NCI-H2029 treated with DMSO at 0.1 percent for 48 hours (cell line): ENCODE measurements at places on chromosomes 5 and 9.

DNA sequence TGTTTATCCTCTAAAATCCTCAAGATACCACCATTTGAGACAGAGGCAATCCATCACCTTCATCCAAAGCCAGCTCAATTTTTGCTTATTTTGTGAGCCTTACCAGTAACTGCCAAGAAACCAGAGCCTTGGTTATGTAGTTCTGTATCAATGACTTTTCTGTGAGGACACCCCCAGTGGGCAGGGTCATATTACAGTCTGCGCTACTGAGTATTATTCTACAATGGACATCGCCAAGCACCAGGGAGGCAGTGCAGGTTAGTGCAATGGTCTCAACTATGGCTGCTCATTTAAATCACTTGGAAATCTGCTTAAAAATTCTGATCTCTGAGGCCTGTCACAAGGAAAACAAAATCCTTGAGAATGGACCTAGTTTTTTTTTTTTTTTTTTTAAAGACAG lies 90.5 kb upstream of the NIPAL4 start:
- no peak for DNase-seq

- no peak for DNase-seq
Measured at GRCh38 chr5:169202969-169203368, 98.0 kb downstream of the SLIT3 start.

GRCh38 chr9:19379697-19380046 lies 364 bp downstream of the RPS6 start:
- DNase-seq = no peak

GRCh38 chr5:106818552-106818951 lies 852.2 kb downstream of the EFNA5 start:
- DNase-seq = no peak

GRCh38 chr9:122372856-122373845 lies 2.3 kb downstream of the PTGS1 start:
- DNase-seq = no peak

DNA sequence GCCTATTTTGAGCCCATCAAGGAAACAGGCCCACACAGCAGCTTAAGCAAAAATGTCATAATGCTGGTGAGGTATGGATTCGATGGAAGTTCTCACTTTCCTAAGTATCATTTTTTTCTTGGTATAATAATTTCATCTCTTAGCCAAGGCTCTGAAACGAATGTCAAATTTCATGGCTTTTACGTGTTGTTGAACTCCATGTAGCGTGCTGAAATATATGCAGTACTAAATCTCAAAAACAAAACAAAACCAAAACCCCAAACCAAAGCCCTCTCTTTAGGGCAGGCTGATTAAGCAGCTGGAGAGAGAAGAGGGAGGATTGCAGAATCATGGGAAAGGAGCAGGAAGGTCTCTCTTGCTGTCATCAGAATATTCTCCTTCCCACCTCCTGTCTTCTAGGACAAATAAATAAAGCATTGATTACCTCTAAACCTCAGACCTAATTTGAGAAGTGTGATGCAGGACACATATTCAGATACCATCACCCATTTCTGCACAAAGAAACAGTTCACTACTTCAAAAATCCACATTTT lies 58.3 kb downstream of the TMEM174 start:
- no peak for DNase-seq

GRCh38 chr5:32089146-32090000 lies 84.7 kb downstream of the GOLPH3 start:
- no peak for DNase-seq

GRCh38 chr5:34666392-34667080 lies 10.4 kb downstream of the RAI14 start:
- DNase-seq = no peak

DNA sequence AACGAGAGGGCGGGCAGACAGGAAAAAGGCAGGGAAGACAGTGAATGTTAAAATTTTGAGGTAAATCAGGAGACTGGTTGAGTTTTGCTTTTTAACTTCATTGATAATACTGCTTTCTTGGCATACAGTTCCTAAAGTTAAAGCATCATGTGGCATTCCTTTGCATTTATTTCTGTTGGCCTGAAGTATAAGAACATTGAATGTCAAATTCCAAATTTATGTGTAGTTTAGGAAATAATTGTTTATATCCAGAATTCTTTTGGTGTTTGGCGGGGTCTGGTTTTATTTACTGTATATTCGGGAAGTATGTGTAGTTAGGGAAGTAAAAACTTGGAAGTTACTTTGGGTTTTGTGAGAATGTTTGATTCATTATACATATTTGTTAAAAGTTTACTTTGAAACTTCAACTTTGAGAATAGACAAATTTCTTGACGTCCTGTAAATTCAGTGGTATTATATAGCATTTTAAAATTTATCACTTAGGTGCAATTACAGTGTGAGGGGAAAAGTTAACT lies 83.2 kb downstream of the PTPDC1 start:
- DNase-seq = no peak

- DNase-seq = no peak
Measured at GRCh38 chr5:170611449-170612090, 107.8 kb downstream of the KCNIP1 start.

DNA sequence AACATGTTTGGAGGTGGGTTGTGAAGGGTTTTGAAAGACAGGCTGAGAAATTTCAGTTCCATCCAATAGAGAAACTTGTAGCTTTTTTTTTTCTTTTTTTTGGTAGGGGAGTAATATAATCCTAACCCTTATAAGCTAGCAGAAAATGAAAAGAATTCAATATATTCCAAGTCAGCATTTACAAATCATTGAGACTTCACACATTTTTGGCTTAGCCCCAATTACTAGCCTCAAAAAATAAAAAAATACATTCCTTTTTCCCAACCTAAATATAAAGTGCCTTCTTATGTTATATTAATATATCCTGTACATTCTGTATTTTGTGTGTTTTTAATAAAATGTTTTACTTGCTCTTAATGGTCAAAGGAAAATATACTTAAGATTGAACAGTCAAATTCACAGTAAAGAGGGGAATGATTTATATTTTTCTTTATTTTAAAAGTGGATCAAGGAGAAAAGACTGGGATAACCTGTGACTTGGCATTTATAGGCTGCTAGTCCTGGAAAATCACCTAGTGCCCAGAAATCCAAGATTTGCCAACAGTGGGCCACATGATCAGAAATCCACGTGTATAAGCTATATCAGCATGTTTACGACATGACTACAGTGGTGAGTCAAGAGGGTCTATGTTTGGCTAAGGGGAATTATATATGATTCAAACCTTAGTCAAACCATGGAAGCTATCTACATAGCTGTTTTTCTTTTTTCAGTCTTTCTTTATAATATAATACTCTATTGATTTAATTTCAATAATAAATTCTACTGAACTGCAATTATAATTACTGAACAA lies 14.5 kb downstream of the HACD4 start:
- no peak for DNase-seq

DNA sequence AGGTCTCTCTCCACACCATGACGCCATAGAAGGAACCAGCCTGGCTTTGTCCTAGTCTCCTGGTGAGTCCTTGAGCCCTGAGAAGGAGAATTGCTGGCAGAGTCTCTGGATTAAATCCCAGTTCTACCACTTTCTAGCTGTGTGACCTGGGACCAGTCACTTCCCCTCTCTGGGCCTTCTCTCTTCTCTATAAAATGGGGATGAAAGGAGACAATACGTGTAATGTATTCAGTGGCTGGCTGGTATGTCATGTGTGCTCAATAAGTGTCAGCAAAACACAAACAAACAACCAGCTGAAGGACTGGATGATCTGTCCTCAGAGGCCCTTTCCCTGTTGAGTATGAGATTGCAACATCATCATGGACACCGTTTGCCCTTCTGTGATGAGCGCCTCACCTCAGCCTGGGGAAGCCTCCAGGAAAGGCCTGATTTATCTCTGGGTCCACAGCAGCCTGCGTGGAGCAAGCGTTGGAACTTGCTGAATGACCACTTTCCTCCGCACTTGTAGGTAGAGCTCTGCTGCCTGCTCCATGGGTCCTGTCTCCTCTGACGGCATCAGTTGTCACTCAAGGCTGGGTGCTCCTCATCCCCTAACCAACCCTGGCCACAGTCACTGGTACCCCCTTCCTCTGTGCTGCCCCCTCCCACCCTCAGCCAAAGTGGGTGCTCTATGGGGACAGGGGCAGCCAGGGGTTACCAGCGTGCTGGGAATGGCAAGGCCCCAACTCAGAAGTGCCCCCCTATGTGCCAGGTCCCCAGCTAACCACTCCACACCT lies 3.6 kb upstream of the NR5A1 start:
- DNase-seq = no peak

GRCh38 chr5:55173687-55174230 lies 782 bp upstream of the CDC20B start:
- no peak for DNase-seq

DNA sequence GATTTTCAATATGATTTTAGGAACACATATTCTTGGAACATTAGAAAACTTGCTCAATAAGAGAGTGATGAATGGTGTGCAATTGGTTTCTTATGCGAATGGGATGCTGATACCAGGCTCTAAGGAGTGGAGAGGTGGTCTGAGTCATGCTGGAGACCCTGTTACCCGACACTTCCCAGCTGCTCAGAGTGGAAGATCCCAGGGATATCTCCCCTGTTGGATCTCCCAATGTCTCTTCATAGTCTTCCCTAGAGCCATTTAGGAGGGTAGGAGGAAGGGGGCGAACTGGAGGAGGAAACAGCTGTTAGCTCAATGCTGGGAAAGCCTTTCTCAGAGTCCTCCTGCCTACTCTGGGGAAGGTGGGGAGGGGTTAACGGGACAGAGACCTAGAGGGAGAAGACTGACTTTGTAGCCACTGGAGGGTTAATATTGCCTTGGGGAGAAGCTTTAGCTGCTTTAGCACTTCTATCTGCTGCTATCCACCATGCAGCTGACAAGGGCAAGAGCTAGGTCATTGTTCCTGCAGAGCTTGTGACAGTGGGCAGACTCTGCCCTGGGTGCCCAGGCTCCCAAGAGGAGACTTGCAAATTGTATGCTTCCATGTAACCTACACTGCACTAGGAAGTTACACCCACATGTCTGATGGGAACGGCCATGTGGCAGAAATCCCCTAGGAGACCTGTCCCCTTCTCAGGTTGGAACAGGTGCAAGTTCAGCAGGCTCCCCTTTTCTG lies 301.0 kb downstream of the GADD45G start:
- DNase-seq = no peak

GRCh38 chr9:78304357-78304756 lies 7.4 kb downstream of the PSAT1 start:
- DNase-seq = no peak

DNA sequence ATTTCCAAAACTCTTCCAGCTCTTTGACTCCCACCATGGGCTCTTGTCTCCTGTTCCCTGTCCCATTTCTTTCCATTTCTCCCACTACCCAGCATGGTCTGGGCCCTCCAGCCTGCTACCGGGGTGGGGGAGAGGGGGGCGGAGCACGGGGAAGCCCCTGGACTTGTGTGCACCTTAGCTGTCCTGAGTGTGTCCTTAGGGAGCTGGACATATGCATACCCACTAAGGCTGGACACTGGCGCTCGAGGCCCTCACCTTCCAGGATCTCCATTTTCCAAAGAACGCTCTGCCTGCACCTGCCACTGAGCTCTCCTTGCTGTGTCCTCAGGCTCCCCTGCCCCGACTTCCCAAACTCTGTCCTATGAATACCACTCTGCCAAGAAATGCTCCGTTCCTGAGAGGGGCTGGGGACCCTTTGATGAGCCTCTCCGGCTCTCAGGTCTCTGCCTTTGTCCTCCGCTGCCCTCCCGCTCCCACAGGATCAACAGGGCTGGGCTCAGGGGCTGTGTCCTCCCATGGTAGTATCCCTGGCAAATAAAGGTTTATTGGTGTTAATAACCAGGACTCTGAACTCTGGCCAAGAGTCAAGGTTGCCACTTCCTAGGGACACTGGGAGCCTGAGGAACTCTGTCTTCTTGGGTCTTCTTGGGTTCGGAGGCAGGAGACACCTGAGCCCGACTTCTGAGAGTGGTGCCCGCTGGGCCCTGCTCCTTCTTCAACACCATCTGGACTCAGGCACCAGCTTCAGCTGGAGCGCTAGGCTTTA lies 831 bp upstream of the SHROOM1 start:
- no peak for DNase-seq

DNA sequence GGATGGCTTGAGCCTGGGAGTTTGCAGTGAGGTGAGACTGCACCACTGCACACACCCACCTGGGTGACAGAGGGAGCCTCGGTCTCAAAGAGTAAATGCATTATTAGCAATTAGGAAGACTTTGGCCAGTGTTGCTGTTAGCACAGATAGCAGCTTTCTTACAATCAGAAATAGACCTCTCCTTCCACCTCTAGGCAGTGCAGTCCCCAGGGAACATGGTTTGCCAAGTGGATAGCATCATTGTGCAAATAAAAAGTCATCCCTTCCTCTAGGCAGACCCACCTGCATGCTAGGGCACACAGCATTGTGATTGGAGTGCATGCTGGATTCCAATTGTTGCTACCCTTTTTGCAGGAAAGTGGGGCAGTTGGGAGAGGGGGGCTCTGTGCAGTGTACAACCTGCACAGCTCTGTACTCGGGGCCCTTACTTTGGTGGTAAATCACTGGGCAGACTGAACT lies 77.9 kb upstream of the KLF9 start:
- DNase-seq = peak; percentile 25

- DNase-seq = peak; percentile 19
Measured at GRCh38 chr5:62143268-62144229, 162.5 kb upstream of the KIF2A start.

GRCh38 chr5:102796498-102796897 lies 41.4 kb downstream of the PAM start:
- peak; percentile 68 for DNase-seq

- no peak for DNase-seq
Measured at GRCh38 chr9:97543561-97543960, 42.1 kb downstream of the TMOD1 start.

- DNase-seq = no peak
Measured at GRCh38 chr9:16681652-16681987, 188.8 kb downstream of the BNC2 start.

DNA sequence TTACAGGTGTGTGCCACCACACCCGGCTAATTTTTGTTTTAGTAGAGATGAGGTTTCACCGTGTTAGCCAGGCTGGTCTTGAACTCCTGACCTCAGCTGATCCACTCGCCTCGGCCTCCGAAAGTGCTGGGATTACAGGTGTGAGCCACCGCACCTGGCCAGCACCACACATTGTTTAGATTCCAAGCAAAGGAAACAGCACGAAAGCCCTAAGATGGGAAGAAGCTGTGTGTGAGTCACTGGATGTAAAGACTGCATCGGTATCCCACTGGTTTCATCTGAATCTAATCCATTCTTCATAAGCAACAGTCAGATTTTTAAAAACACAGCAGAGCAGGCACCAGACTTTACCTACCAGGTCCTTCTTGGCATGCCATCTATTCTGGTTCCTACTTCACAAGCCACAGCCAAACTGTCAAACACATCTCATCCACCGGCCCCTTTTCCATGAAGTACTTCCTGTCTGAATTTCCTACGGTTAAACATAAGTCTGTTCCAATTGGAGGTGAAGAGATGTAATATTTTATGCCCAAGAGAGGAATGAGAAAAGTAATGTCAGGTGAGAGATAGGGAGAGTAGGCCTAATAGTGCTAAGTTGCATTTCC lies 17.4 kb downstream of the UBTD2 start:
- peak; percentile 21 for DNase-seq
